ENCODE measurements at places on chromosomes 2 and 18.

GRCh38 chr2:43041661-43042360 lies 184.6 kb downstream of the ZFP36L2 start:
- peak; percentile 85 for DNase-seq

GRCh38 chr18:2557536-2557935 lies 13.8 kb downstream of the METTL4 start:
- no peak for DNase-seq

DNA sequence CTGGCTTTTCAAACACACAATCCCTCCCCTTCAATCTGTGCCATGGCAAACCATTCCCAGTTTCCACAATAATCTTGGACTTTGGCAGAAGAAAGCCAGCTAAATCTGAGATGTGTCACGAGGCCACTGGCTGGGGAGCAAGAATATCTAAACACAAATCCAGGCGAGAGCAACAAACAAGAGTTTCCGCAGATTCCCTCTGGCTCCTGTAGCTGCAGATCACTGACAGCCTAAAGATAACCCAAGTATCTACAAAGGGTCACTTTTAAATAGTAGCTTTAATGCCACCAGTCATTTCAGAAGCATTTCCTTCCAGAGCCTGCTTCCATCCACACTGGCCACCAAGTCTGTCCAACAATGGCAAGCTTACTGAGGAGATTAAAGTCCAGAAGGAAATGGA lies 86.9 kb downstream of the ACVR1 start:
- no peak for DNase-seq

GRCh38 chr18:57621246-57621604 lies 411 bp downstream of the NARS1 start:
- DNase-seq, result no peak

- no peak for DNase-seq
These were observed 195.6 kb upstream of the POU3F3 start for GRCh38 chr2:104658144-104658835.

DNA sequence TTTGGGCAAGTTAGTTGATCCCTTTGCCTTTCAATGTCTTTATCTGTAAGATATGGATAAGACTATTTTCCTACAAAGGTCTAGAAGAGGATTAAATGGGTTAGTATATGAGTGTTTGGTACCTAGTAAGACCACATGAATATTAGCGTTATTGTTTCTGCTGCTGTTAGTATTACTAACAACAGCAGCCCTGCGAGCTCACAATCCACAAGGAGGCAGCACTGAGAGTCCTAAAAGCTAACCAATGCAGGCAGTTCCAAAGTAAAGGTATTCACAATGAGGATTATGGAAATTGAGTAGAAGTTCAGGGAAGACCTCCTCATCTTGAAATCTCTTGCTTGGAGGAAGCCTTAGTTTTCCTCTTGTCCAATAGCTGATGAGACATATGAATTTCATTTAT lies 248.9 kb downstream of the TDRD15 start:
- no peak for DNase-seq

DNA sequence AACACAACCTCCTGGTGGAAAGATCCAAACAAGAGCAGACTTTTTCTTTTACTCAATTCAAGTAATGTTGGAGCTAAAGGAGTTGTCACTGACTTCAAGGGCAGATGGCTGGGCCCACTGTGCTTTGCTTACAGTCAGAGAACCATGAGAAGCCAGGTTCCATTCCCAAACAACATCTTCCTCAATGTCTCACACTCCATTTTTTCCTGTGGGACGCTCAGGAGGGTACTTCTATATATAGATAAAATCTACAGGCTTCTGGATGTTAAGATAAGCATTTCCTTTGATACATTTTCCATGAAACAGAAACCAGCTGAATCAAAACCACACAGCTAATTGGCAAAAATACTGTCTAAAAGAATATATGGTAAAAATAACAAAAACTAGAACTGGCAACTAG lies 14.4 kb downstream of the IWS1 start:
- no peak for DNase-seq

DNA sequence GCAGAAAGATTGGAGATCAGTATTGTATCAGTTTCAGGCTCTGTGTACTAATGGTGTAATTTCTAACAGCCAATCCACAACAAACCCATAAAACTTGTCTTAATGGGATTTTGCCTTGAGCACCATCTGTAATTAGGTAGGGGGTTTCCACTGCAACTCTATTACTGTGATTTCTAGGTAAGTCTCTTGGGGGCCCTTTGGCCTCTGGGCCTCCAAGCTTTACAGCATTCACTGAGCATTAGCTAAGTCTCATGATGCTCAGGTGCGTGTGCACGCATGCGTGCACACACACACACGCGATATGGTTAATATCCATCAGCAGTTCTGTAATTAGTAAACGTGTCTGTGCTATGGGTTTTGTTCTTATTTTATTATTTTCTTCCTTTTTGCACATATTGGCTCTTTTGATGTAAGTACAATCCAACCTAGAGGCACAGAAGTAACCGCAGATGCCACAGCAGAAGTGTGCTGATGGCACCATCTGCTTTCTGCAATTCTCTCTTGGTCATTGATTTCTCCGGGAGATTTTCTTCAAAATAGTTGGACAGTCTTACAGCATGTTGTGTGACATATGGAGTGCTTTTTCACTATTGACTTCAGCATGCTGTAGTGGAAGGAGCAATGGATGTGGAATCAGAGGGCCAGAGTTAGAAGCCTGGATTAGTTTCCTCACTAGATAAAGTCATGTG lies 592.0 kb downstream of the LRRTM4 start:
- DNase-seq, result no peak

DNA sequence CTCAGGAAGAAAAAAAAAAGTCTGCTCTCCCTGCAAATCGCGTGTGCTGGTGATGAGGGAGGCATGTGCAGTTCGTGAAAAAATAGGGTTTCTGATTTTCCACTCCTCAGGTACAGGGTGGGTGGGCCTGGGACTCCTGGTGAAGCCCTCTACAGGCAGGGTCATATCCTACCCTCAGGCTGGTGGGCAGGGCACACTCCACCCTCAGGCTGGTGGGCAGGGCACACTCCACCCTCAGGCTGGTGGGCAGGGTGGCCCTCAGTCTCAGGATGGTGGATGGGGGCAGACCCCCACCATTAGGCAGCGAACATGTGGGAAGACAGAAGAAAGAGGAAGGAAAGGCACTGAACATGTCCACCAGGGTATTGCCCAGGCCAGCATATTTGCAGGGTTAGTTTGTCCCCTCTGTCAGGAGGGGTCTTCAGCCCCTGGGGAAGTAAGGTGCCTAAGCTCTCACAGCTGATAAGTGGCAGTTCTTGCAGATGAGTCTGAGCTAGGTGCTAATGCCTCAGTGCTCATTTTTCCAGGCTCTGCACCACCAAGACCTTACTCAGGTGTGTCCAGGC lies 95.2 kb upstream of the RAB6C start:
- no peak for DNase-seq

- DNase-seq, result no peak
These were observed 297.3 kb downstream of the TNS1 start for GRCh38 chr2:217705461-217705860.

GRCh38 chr2:237886685-237887481 lies 27.5 kb downstream of the RAMP1 start:
- DNase-seq, result no peak

DNA sequence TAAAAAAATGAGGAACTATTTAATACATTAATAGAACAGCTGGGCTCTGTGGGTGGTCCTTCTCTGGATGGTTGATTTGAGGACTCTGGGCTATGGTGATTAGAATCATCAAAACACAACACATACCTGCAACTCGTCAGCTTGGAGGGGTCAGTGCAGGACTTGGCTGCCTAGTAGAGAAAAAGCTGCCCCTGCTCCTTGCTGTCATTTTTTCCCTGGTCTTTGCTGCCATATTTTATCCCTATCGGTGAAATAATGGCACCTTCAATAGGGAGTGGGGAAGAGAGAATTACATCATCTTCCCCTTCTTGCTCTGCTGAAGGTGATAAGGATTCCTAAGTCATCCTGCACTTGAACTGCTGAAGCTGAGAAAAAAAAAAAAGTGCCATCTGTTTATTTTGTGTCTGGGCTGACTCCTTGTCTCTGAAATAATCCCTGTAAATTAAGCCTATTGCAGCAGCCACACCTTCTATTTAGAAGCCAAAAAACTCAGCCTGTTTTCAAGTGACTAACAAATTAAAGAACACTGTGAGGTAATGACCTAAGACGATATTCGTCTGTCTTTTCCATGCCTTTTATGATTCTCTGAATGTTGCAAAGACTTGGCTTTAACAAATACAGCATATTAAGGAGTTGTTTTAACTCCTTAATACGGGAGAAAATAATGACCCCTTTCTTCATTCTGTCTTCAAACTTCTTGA lies 89.3 kb downstream of the ACVR1 start:
- DNase-seq, result no peak

- DNase-seq, result no peak
These were observed 2.4 kb upstream of the VPS54 start for GRCh38 chr2:64021578-64021977.

DNA sequence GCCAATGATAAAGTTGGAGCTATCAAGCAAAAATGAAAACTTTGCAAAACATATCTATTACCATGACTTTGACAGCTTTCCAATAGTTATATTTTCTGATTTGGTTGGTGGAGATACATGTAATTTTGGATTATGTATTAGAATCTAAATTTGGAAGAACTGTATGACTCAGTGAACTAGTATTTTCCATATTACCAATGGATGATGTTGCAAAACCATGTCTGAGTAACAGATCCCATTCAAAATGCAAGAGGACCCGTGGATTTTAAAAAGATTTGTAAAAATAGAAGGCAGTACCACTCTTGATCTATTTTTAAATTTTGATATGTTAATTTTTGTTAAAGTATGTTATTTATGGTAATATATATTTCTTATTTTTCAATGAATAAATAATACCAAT lies 83.0 kb downstream of the TAF4B start:
- DNase-seq, result peak; percentile 33

- DNase-seq, result no peak
These were observed 144.4 kb downstream of the PIEZO2 start for GRCh38 chr18:11004951-11005350.

- DNase-seq, result no peak
These were observed 231.9 kb upstream of the MGAT5 start for GRCh38 chr2:134021830-134022524.

DNA sequence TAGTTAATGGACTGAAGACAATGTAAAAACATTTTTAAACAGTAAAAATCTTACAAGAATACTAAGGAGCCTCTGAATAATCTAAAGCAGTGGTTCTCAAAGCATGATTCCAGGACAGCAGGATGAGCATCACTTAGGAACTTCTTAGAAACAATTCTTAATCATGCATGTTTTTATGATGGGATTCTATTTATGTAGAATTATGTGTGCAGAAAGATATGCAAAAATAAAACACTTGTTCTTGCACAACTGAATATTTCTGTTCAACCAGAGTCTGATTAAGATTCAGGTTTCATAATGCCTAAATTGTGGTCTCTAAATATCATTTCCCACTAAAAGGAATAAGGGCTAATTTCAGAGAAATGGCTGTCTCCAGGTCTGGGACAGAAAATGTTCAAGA lies 69.2 kb upstream of the MTIF2 start:
- no peak for DNase-seq

DNA sequence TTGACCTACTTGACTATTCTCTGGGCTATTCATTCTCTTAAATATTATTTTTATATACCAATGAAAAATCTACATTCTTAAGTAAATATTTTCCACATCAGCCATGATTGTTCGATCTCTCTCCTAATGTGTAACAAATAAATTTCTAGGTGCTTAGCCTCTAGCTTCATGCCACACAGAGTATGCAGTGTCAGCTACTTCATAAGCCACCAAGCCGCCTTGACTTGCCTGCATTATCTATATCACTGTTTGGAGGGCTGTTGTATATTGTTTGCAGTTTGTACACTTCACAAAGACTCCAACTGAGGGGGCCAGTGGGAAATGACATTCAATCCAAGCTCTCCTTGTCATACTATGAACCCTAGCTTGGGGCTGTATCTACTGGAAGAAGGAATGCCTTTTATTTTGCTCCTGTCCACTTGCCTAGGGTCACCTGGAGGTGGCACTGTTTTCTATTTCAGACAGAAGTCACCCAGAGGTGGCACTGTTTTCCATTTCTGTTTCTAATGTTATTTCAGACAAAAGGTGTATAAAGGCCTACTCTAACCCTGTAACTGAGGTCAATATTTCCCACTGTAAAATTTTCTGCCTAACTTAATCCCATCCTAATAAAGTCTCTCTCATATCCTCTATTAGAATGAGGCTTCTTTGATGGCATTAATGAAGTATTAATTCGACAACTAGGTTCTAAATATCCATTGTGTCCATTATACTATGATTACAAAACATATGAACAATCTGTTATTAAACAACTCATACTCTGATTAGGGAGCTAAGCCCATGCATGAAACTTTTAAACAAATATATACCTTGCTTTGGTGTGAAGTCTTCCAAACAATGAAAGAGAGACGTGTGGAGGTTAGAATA lies 36.4 kb downstream of the COL5A2 start:
- DNase-seq, result peak; percentile 67

DNA sequence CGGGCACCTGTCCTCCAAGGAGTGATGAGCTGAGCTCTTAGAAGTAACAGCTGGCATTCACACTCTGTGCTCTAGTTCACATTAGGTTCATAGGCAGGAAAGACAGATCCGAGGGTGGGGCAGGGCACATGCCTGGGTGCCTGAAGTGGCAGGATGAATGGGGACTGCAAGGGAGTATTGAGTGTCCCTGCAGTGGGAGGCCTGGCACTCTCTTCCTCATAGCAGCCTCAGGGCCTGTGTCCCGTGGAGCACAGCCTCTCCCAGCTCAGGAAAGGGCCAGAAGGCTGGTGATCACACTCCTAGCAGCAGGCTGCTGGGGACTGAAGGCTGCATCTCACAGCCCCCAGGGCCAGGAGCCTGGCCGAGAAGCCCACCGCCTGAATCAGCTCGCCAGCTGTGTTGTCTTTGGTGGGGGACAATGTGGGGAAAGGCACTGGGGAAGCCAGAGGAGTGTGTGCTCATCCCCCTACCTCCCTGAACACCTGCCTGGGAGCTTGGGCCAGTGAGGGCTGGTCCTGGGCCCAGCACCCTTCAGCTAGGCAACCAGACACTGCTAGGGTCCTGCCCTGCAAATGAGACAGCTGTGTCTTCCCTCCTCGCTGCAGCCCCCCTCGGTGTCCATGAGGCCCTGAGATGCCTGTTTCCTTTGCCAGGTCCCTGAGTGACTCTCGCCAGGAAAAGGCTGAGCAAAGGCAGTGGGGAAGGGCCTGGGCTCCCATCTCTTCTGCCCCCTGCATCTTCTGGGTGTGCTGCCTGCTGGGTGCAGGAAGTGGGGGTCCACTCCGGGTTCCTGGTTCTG lies 48.2 kb upstream of the HS6ST1 start:
- no peak for DNase-seq
